ENCODE measurements at places on chromosomes 2 and 18.

DNA sequence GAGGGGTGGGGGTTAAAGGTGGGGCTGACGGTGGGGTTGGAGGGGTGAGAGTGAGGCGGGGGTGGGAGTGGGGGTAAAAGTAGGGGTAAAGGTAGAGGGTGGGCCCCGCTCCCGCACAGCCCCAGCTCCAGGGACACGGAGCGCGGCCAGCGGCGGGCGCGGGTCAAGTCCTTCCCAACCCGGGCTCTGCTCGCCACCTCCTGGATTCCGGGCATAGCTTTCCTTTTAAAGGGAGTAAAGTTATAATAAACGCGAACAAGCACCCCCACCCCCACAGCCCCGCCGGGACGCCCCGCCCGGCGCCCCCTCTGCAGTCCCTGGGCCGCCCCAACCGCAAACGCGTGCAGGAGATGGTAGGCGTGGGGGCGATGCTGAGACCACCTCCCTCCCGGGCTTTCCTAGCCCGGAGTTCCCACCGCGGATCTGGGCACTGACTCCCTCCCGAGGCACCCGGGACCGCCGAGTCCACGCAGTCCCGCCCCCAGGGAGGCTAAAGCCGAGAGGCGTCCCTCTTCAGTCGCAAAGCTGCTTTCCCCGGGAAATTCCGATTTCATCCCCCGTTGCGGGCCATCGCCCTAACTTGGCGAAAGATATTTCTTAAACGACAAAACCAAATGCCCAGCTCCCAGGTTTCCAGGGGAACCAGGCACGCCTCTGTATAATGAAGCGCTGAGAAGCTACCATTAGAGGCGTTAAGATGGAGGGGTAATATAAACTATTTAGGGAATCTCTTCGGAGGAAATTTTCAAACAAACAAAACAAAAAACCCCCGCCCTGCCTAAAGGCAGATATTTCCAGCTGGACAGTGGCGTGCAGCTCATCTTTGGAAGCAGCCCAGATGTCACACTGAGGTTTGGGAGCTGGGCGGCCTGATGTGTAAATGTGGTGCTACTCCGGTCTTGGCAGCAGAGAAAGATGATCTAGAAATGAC lies at the start of gene LIMS2:
LIMS2 (minus strand) TSS at position 200 of the 931 bp plus-strand sequence. CDS start 506 bp downstream, outside the sequence.
- peak; percentile 44 for DNase-seq

DNA sequence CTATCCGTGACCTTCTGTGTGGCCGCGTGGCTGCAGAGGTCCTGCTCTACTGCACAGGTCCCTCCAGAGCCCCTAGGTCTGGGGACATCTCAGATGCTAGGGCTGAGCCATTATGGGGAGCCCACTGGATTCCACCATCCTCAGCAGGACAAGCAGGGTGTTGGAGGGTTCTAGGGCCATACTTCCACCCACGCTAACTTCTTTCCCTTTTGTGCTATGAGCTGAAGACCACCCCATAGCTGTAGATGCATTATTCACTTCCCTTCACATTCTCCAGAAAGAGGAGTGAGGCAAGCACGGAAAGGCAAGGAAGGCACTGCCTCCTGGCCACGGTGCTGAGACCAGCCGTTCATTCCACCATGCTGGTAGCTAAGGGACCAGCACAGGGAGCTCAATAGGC lies 149.5 kb upstream of the MYCN start:
- no peak for DNase-seq

DNA sequence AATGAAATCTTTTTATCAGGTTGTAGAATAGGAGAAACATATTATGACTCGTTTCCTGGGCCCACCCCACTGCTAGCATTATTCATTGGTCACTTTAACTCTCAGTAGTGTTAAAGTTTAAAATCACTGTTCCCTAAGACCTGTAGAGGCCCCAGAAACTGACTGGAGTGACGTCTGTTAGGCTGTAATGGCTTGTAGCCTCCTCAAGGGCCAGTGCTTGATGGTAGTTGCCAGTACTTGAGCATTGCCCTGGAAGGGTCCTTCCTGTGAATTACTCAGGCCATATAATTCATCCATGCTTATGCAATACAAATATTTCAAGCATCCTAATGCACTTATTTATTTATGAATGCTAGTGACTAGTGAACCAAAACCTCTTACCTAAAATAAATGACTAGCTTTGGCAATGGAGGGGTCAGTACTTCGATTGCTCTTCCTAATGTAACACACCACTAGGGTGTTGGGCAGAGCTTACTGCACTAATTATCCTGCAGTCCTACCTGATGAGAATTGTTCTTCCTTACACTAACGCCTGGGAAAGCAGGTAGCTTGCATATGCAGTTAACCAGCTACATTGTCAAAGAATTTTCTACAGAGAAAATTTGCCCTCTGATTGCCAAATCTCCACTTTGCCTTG lies 31.2 kb downstream of the ARHGAP25 start:
- no peak for DNase-seq

GRCh38 chr2:215716956-215717355 lies 281.1 kb upstream of the FN1 start:
- no peak for DNase-seq

- DNase-seq = no peak
These were observed 849.0 kb downstream of the RNF144A start for GRCh38 chr2:7766088-7766722.

- no peak for DNase-seq
These were observed 59.3 kb downstream of the DPP4 start for GRCh38 chr2:162014751-162015150.

- no peak for DNase-seq
These were observed 271.1 kb downstream of the GALR1 start for GRCh38 chr18:77520767-77521166.

- no peak for DNase-seq
These were observed 16.8 kb downstream of the FN1 start for GRCh38 chr2:215419113-215419512.

DNA sequence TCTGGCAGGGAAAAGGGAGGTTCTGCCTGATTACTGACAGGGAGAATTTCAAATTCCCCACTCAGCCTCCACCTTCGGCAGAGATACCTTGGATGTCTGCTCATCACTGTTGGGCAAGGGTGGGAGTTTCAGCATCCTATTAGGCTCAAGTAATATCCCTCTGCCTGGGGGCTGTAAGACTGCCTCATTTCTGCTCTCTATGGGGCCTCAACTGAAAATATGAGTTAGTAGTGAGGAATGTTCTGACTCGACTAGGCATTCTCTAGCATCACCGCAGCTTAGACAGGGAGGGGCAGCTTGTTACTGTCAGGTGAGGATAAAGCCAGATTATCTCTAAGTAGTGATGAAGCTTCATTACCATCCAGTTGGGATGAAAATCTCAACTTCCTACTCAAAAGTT lies 87.7 kb upstream of the LRP1B start:
- no peak for DNase-seq

DNA sequence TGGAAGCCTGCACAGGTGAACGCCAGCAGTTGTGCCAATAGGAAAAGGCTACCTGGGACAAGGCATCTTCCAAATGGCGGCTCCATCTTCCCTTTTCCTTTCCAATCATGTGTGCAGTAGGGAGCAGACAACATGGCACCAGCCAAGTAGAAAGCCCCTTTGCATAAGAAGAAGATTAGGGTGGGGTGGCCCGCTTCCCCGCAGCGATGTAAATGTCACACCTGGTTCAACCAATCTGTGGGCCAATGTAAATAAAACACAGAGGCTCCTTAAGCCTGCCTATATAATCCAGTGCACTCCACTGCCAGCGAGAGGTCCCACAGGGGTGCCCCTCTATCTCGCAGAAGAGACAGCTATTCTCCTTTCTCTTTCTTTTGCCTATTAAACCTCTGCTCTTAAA lies 468.4 kb upstream of the CRIM1 start:
- no peak for DNase-seq

DNA sequence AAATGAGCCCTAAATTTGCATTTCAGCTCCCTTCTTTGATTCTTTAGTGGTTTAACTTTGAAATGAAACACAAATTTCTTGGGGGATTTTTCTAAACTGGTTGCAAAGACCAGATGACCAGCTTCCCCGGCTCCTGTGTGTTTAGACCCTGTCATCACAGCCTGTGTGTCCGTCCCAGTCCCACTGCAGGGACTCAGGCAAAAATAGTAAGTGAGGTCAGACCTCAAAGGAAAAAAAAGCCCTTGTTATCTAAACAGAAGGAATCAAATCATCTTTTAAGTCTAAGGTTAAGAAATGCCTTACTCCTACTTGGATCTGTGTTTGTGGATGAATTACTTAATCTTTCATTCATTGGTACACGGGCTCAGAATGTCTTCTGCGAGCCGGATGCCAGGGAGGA lies 423.7 kb downstream of the LPIN1 start:
- DNase-seq = no peak

GRCh38 chr2:144241801-144242200 lies 278.1 kb downstream of the ZEB2 start:
- no peak for DNase-seq

DNA sequence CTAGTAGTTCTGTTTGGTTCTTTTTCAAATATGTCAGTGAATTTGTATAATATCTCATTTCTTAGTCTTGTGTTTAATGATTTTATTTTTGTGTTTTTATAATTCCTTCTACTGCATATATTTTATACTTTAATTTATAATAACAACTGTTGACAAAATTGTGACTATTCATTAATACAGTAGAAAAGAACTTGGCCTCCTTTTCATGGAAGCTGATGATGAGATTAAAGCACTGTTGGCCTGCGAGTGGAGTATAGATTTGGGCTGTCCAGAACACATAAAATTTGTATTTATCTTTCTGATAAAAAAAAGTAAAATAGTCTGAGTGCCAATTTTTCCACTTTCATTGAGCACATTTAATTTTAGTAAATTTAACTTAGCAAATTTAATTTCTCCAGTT lies 12.1 kb downstream of the CFLAR start:
- no peak for DNase-seq

DNA sequence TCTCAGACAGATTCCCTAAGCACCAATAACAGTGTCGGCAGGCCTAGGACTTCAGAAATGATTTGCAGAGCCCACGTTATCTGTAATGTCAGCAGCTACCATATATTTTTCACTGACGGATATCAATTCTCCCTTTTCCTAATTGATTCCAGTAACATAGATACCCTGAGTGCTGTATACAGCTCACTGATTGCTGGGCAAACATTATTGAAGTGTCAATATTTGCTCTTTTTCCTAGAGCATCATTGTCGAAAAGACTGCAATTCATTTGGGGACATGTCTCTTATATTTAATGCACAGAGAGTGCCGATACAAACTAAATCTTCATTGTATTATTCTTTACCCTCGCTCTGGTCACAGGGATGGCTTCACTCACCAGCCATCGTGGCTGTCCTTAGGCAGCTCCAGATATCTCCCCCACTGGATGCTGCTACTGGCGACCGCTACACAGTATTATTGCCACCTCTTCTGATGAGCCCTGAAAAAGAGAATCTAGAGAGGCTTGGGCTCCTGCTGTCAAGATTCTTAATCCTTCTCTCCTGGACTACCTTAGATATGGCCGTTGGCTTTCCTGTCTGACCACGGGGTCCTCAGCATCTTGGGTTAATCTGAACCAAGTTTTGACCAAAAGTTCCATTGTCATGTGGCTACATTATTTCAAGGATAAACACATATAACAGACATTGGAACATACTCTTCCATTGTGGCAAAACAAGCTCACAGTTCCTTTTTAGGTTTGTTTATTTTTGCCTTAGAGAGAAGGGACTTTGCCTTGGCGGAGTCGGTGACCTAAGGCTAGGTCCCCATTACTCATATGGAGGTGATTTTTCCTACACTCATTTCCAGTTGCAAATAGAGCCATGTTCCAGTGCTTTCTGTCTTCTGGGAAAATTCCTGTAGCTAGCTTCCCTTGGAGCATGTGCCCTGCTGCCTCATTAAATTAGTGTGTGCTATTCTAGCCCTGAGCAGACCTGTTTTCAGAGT lies 105.4 kb downstream of the CPO start:
- DNase-seq = no peak

DNA sequence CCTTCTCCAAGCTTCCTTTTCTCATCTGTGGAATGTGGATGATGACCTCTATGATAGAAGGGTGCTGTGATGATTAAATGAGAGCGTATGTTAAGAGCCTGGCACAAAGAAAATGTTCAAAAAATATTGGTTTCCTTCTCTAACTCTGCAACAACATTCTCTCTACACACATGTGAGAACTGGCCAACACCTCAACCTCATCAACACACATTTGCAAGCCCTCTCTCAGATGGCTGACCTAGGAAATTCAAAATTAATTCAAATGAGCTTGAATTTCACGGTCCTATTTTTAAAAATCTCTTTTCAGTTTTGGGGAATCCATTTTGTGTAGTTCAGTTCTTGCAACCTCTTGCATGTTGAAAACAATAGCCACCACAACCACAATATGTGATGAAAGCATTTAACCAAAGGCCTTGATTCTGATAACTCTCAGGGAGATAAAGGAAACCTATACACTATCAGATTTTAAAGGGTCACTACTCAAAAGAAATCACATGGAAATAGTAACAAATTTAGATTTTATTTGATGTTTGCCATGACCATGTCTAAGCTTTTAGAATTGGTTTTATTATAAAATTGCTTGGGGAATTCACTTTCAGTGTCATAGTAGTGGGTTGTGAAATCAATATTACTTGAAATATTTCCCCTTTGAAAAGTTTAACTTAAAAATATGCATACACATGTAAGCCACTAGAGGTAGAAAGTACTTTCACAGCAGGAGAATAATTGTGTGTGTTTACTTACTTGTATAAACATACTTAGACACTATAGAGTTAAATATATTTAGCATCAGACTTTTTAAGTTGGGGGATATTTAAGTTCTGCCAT lies 16.6 kb upstream of the NABP1 start:
- DNase-seq = no peak

GRCh38 chr18:76532875-76533274 lies 37.8 kb upstream of the ZNF516 start:
- DNase-seq = no peak

DNA sequence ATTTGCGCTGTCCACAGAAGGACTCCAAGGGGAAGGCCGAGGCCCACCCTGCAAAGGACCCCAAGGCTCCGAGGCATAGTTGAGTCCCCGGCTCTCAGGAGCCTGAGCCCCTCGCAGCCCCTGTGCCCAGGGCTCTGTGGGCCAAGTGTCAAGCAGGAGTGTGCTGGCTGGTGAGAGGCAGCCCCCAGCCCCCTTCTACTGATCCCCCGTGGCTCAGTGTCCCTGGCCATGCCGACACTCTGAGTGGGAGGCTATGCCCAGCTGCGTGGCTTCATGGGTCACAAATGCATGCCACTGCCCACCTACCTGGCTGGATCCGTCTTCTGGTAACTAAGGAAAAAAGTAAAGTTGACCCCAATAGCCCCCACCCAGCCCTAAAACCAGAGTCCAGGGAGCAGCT lies 172.7 kb downstream of the TNS1 start:
- no peak for DNase-seq

All from HEK293T (cell line).